Urinary bladder (tissue), 4 donors: ENCODE measurements at places on chromosomes 2 and 18.

DNA sequence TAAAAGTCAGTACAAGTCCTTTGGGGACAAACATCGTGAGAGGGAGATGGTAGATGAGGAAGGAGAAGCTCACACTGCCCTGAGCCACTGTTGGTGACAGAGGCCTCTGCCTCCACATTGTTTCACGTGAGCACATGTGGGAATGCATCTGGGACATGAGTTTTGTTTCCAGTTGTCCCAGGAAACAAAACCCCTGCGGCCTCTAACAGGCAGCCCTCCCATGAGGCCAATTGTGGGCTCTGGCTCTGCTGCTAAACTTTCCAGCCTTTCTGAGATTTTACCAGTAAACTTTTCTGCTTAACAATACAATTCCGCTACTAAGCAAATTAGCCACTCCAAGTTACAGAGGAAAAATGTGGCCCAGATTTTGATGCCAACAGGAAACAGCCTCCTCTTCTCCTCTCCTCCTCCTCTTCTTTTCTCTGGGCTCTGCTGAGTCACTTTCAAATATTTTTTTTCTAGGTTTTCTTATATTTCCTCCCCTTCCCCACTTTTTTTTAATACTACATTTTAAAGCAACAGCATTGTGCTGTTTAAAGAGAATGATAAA lies 23.4 kb upstream of the LRRC30 start:
- DNase-seq: no peak

DNA sequence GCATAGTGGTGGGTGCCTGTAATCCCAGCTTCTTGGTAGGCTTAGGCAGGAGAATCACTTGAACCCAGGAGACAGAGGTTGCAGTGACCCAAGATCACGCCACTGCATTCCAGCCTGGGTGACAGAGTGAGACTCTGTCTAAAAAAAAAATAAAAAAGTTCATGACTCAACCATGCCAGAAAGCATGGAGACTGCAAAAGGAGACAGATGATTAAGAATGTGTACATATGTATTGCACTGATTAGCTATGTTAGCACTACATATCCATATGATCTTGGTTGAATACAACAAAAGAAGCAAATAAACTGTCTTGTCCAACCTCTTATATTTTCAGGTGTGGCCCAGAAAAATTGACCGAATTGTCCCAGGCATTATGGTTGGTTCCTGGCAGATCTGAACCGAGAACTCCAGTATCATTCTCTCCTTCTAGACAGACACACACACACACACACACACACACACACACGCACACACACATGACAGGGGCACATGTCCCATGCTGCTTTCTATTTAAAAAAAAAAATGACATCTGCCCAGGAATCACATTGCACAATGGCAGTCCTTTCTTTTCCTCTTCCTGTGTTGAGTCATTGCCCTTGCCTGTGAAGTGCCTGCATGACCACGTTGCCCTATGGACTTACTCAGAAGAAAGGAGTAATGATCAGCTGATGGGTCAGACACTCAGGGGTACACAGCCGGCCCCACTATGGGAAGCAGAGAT lies 65.6 kb downstream of the MYCN start:
- no peak for DNase-seq

GRCh38 chr2:168855601-168856000 lies 34.6 kb downstream of the SPC25 start:
- no peak for DNase-seq

DNA sequence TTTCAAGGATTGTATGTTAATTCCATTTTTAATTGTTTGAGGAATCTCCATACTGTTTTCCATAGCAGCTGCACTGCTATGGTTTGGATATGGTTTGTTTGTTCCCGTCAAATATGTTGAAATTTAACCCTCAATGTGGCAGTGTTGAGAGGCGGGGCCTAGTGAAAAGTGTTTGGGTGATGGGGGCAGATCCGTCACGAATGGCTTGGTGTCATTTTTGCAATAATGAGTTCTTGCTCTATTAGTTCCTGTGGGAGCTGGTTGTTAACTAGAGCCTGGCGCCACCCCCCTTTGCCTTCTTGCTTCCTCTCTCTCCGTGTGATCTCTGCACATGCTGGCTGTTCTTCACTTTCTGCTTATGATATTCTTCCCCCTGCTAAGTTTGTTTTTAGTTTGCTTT lies 71.4 kb upstream of the LDLRAD4 start:
- DNase-seq: no peak

GRCh38 chr18:2218101-2218500 lies 353.2 kb downstream of the METTL4 start:
- DNase-seq: no peak

DNA sequence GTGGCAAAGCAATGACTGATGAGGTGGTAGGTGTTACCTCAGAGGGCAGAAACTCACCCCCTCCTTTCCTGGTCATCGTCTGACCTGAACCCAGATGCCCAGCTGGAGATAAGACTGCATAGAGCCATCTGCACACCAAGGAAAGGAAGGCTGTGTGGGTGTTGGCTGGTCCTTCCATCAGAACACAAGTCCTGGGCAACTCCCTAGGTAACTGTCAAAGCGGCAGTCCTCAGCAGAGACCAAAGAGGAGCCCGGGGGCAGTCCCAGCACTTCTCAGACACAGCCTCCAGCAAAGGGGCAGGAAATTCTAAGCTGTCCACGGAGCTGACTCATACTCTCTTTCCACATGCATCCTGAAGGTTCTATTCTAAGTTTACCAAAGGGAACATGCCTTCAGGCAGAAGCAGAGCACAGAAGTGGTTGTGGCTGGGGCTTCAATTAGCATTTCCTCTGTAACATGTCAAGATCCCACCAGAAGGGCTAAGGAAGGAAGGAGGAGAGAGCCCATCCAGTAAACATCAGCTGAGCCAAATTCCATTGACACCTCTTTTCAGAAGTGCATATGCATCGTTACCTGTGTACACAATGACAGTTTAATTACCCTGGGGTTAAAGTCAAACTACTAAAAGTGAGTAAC lies 54.7 kb downstream of the SPRED2 start:
- no peak for DNase-seq

DNA sequence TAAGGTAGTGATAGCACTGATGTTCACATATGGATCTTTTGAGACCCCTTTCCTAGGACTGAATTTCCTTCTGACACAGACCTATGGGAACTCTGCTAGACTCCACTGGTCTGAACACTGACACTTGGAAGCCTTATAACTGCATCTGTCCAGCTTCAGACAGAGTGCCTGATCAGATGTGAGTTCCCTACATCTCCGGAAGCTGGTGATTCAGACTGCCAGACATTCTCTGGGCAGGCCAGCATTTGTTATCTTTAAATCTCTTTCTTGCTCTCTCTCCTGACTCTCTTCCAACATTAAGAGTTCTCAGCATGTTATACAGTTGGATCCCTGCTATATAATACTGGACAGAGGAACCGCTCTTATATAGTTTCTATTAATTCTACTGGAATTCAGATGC lies 408.5 kb downstream of the ZEB2 start:
- DNase-seq: no peak

GRCh38 chr2:63500398-63500797 lies 87.9 kb downstream of the WDPCP start:
- DNase-seq: no peak

DNA sequence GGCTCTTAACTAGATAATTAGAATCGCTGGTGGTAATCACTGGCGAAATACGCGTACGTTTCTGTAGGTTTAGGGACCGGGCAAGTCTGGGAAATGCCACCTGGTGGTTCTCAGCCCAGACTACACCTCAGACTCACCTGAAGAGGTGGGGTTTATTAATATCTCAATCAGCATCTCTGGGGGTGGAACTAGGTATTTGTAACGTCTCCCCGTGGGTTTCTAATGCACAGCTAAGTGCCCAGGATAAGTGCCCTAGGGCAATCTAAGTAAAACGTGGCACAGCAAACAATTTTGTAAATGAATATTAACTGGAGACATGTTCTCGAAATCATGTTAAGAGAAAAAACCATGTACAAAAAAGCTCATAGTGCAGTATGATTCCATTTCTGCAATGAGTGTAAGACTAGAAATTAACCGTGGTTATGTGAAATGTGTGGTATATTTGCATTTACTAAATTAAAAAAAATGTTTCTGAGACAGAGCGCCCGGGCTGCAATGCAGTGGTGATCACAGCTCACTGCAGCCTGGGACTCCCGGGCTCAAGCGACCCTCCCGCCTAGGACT lies 760 bp upstream of the CNOT11 start:
- no peak for DNase-seq

- no peak for DNase-seq
Observed at GRCh38 chr2:141878016-141878415, 252.8 kb downstream of the LRP1B start.

DNA sequence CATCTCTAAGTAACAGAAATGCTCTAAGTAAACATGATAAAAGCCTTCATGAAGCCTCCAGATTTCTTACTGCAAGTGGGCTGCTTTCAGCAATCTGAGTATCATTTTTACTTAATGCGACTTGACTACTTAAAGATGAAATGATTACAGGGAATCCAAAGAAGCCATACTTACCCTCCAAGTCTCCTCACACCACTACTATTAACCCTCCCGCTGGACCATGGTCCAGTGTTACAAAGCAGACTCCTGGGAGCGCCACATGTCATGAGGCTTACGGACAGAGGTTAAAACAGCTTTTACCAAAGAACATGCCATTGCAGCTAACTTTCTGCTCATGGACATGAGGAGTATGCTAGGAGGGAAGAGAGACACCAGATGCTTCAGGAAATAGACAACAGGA lies 46.4 kb downstream of the LPIN2 start:
- DNase-seq: no peak

DNA sequence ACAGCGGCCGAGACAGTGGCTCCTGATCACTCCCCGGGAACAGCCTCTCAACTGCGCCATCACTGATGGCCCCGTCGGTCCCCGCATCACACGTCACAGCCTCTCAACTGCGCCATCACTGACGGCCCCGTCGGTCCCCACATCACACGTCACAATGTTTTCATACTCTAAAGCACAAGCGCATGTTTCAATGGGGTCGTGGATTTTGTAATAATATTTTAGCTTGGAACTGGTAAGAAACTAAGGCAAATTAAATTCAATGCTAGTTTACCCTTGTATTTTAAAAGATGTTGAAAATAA lies 44.2 kb upstream of the CTDP1 start:
- no peak for DNase-seq

DNA sequence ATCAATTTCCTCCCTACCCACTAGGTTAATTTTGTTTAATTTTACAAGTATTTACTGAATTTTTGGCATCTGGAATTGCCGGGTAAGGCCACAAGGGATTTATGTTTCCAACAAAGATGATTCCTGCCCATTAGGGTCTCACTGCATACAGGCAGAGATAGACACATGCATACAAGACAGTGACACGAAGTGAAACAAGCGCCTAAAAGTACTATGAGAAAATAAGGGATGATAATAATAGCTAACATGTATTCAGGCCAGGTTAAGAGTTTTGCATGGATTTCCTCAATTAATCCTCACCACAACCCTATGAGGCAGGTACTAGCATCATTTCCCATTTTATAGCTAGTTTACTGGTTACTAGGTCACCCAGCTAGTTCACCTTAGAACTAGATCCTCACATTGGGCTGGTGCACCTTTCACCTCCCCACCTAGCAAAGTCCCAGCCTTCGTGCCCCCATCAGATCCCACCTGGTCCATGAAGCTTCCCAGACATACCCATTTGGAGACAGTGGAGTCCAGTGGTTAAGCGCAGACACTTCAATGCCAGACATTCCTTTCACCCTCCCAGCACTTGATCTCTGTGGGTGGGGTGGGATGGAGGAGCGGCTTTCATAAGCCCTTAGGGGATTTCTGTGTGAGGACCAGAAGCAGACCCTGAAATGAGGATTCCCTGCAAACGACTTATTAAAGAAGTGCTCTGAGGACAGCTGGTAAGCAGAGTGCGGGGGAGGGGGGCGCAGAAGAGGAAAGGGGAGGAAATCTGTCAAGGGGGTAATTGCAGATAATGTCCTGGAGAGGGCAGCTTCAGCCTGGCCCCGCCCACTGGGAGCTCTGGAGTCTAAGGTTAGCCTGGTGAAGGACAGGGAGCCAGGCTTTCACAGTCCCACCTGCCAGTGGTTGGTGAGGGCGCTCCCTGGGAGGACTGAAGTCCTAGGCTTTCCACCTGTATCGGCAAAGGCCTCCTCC lies 5.8 kb upstream of the DGUOK start:
- no peak for DNase-seq

DNA sequence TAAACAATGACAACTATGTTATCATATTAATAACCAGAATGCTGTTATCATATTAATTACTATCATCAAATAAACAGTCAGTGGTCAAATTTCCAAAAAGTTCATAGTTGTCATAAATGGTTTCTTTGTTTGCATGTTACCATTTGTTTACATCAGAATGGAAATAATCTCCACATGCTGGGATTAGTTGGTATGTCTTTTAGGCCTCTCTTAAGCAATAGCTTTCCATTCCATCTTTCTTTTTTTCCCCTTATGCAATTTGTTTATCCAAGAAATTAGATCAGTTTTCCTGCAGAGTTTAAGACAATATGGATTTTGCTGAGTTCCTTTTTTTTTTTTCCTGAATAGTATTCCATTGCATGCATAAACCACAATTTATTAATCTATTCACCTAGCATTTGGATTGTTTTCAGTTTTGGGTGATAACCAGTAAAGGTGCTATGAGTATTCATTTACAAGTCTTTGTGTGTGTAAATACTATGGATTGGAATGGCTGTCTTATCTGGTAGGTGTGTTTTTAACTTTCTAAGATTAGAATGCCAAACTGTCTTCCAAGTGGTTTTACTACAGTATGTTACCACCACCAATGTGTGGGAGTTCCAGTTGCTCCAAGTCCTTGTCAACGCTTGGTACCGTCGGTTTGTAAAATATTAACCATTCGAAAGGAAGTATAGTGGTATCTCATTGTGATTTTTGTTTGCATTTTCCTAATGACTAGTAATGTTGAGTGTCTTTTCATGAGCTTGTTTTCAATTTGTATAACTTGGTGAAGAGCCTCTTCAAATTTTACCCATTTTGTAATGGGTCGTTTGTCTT lies 33.3 kb upstream of the TXNDC2 start:
- DNase-seq: no peak

DNA sequence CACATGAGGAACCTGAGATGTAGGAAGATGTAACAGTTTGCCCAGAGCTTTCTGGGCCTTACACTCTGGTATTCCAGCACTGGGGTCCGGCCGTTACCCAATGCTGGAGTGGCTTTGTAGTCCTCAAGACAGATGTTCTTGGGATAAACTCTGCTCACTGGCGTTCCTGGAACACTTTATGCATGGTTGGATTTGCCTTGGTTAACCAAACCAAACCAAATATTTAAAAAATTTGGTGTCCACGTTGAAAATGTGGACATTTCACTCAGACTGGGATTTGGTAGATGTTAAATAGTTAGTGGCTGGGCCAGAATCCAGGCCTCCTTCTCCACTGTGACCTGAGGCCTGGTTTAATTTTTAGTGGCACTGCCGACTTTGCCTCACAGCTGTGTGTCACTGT lies 81.5 kb downstream of the ACOXL start:
- no peak for DNase-seq
